ENCODE measurements at places on chromosomes 4 and X.

GRCh38 chrX:11257711-11258110, 35.5 kb upstream of the AMELX start:
- DNase-seq = no peak

DNA sequence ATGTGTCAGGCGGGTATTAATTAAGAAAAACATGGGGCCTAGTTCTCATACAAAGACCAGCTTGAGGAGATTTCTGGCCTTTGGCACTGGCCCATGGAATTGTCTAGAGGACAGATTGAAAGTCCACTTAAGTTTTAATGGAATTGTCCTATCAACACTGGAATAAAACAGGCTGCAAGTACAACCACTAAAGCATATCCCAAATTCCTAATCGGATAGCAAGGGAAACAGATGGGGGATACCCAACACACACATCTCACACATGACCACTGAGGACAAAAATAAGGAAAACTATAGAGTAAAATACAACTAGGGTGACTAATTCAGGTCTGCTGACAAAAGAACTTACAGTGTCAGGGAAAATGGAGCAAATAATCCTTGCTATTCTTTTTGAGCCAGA, 167.8 kb downstream of the GASK1B start:
- no peak for DNase-seq

- peak; percentile 4 for DNase-seq
Observed at GRCh38 chr4:144582975-144583374, 63.0 kb upstream of the HHIP start.

GRCh38 chrX:116399681-116400080, 36.7 kb upstream of the SLC6A14 start:
- no peak for DNase-seq

GRCh38 chrX:97402903-97403302, 519.2 kb downstream of the RPA4 start:
- DNase-seq = no peak

GRCh38 chr4:169234137-169234855, 36.5 kb downstream of the SH3RF1 start:
- DNase-seq = no peak

GRCh38 chr4:153432965-153433753, 33.0 kb upstream of the TMEM131L start:
- DNase-seq = peak; percentile 89

DNA sequence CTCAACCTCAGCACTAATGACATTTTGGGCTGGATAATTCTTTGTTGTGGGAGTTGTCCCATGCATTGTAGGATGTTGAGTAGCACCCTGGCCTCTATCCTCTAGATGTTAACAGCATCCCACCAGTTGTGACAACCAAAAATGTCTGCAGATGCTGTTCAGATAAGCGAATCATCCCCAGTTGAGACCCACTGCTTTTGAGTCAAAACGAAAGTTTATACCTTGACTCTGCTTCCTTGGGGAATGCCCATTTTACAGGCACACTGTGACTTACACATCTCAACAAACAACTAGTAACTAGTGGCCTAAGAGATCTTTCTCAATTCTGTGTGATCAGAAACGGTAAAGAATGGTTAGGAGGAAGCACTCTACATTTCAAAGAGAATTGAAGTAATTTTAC, 37.0 kb downstream of the SEPSECS start:
- DNase-seq = no peak

GRCh38 chr4:89217604-89218003, 90.0 kb downstream of the GPRIN3 start:
- DNase-seq = no peak

- peak; percentile 80 for DNase-seq
Observed at GRCh38 chr4:152894673-152895072, 41.5 kb upstream of the FHDC1 start.

All from GM23248 (cell line).